ENCODE measurements at places on chromosomes 5 and 9. TPM values are rescaled to one million over a fixed set of nuclear protein-coding genes. Genes with fewer than 3 reads are reported as not detected.

- H3K27ac ChIP-seq, result no peak overlapping the region
- H3K4me3 ChIP-seq, result no peak overlapping the region
- H3K4me1 ChIP-seq, result no peaks in the 10 kb centered on the region
- DNase-seq, result no peak
- H3K36me3 ChIP-seq, result no peaks in the 10 kb centered on the region
These were observed 35.2 kb downstream of the OR2K2 start for GRCh38 chr9:111294691-111295451.

DNA sequence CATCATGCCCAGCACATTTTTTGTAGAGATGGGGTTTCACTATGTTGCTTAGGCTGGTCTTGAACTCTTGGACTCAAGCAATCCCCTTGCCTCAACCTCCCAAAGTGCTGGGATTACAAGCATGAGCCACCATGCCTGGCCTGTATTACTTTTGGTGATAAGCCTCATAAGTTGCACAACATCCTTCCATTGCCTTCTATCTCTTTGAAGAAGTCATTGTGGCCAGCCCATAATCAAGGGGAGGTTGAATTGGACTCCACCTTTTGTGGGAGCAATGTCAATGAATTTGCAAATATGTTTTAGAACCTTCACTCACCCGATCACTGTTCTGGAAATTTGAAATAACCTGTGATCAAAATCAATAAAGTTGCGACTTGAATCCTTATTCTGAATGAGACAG is 104.3 kb upstream of the CLINT1 start:
- no peaks in the 10 kb centered on the region for H3K4me1 ChIP-seq
- no peak overlapping the region for H3K27ac ChIP-seq
- no peak for DNase-seq
- H3K36me3 ChIP-seq, result no peaks in the 10 kb centered on the region
- H3K27me3 ChIP-seq, result no peaks in the 10 kb centered on the region
- H3K4me3 ChIP-seq, result no peak overlapping the region

- H3K4me1 ChIP-seq, result no peaks in the 10 kb centered on the region
- no peaks in the 10 kb centered on the region for H3K36me3 ChIP-seq
- H3K27me3 ChIP-seq, result no peaks in the 10 kb centered on the region
- no peak for DNase-seq
- no peak overlapping the region for H3K27ac ChIP-seq
These were observed 411.9 kb upstream of the ARRDC3 start for GRCh38 chr5:91794856-91795548.

DNA sequence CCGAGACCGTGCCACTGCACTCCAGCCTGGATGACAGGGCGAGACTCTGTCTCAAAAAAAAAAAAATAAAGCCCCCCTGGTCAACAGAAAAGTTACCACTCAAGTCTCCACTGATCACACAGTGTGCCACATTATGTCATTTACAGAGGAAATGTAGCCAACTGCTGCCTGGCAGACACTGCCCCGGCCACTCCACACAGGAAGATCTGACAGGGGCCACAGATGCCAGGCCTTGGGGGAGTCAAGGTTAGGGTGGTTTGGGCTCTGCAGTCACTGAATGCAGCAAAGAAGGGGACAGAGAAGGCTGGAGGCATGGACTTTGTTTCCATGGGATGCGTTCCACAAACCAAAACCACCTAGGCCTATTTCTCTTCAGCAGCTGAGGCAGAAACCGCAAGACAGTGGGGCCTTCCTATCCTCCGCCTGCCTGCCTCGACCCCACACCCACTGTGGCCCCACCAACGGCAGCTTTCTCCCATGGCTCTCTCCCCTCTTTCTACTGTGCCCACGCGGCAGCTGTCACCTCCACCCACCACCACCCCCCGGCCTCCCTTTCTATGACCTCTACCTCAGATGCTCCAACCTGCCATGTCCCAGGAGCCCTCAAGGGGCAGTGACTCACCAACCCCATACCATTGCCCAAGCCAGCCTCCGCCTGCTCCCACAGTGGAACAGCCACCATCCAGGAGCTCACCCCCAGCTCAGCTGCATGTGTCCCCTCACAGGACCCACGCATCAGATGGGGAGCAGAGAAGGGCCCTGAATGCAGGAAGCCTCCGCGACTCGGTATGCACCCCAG is 12.4 kb downstream of the IPPK start:
- no peaks in the 10 kb centered on the region for H3K27me3 ChIP-seq
- H3K36me3 ChIP-seq, result peaks cover 11% of the 10 kb centered on the region
- no peak overlapping the region for H3K27ac ChIP-seq

DNA sequence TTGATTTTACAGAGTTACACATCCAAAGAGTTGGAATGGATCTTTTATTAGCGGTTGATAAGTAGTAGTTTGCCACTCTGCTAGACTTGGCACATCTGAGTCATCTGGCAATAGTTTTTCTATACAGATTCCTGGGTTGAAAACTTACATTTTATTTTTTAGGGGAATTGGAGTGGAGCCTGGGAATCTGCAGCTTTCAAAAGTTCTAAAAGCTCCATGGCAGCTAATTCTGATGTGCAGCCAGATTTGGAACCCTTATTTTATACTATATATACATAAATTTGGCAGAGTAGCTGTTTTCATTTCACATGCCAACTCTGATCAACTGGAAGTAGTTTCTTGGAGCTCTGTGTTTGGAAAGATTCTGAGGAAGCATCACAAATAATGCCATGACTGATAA is 715.5 kb downstream of the TLR4 start:
- no peaks in the 10 kb centered on the region for H3K36me3 ChIP-seq
- no peaks in the 10 kb centered on the region for H3K27me3 ChIP-seq
- no peak overlapping the region for H3K27ac ChIP-seq
- no peaks in the 10 kb centered on the region for H3K4me1 ChIP-seq

- DNase-seq, result no peak
- H3K4me3 ChIP-seq, result no peak overlapping the region
- no peaks in the 10 kb centered on the region for H3K4me1 ChIP-seq
- no peak overlapping the region for H3K27ac ChIP-seq
These were observed 59.2 kb downstream of the MEGF9 start for GRCh38 chr9:120655005-120655622.

- no peaks in the 10 kb centered on the region for H3K4me1 ChIP-seq
- DNase-seq, result no peak
- H3K4me3 ChIP-seq, result no peak overlapping the region
- H3K27ac ChIP-seq, result no peak overlapping the region
- no peaks in the 10 kb centered on the region for H3K36me3 ChIP-seq
These were observed 169.2 kb upstream of the HMHB1 start for GRCh38 chr5:143642791-143643190.

GRCh38 chr5:81859624-81860023 is 108.7 kb upstream of the SSBP2 start:
- no peak overlapping the region for H3K4me3 ChIP-seq
- no peak for DNase-seq
- no peak overlapping the region for H3K27ac ChIP-seq
- no peaks in the 10 kb centered on the region for H3K36me3 ChIP-seq
- H3K27me3 ChIP-seq, result no peaks in the 10 kb centered on the region

DNA sequence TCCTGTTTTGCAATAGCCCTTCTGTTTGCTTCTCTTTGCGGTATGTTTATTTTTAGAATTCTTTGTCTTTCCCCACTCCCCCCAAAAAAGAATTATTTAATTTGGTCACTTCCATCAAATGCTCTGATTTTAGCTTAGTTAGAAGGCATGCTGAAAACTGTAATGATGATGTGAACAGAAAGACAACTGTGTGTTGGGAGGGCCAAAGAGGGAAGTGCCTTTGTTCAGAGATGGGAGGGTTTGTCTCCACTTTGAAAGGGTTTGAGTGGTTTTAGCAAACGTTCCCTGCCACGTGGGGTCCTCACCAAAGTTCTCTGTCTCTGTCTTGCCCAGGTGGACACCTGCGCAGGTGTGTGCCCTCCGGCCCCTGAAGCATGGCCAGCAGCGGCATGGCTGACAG is 41.9 kb downstream of the SYK start:
- no peaks in the 10 kb centered on the region for H3K36me3 ChIP-seq
- H3K27me3 ChIP-seq, result no peaks in the 10 kb centered on the region
- no peaks in the 10 kb centered on the region for H3K4me1 ChIP-seq
- no peak for DNase-seq
- H3K27ac ChIP-seq, result no peak overlapping the region

GRCh38 chr9:120868339-120868675 is 8.7 kb downstream of the PHF19 start:
- no peak for DNase-seq
- no peak overlapping the region for H3K27ac ChIP-seq
- H3K36me3 ChIP-seq, result peaks cover 4% of the 10 kb centered on the region
- H3K27me3 ChIP-seq, result no peaks in the 10 kb centered on the region

DNA sequence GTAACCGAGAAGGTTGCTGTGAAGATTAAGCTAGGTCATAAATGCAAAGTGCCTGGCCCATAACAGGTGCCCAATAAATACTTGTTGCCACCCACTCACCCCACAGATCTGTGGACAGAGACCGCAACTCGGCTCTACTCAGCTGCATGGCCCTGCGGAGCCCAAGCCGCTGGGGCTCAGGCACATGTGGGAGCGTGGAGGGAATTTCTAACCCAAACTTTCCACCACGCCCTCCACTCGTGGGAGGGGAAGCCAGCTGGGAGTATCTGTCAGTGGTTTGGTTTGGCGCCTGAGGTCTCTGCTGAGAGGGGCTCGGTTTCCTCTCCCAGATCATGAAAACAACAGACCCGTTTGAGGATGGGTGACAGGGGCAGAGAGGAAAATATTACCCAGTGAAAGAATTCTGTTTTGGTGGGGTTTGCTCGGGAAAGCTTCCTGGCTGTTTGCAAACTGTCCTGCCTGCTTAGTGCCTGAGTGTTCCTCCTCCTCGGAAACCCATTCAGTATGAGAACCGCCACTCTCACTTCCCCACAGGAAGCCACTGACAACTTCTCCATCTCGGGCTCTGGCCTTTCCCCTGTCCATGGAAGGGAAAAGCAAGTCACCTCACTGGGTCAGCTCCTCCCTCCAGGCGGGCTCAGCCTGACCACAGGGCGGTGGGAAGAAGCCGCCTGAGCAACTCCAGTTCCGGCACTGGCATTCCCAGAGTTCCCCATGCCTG is 60.1 kb downstream of the RGS3 start:
- no peak overlapping the region for H3K27ac ChIP-seq
- H3K36me3 ChIP-seq, result no peaks in the 10 kb centered on the region
- no peaks in the 10 kb centered on the region for H3K27me3 ChIP-seq
- H3K4me1 ChIP-seq, result no peaks in the 10 kb centered on the region
- H3K4me3 ChIP-seq, result no peak overlapping the region
- no peak for DNase-seq

GRCh38 chr5:111720333-111720890 is 36.6 kb downstream of the NREP start:
- no peak overlapping the region for H3K27ac ChIP-seq
- no peak for DNase-seq
- peaks cover 6% of the 10 kb centered on the region for H3K4me1 ChIP-seq
- H3K4me3 ChIP-seq, result no peak overlapping the region
- H3K36me3 ChIP-seq, result peaks cover 1% of the 10 kb centered on the region
- no peaks in the 10 kb centered on the region for H3K27me3 ChIP-seq

DNA sequence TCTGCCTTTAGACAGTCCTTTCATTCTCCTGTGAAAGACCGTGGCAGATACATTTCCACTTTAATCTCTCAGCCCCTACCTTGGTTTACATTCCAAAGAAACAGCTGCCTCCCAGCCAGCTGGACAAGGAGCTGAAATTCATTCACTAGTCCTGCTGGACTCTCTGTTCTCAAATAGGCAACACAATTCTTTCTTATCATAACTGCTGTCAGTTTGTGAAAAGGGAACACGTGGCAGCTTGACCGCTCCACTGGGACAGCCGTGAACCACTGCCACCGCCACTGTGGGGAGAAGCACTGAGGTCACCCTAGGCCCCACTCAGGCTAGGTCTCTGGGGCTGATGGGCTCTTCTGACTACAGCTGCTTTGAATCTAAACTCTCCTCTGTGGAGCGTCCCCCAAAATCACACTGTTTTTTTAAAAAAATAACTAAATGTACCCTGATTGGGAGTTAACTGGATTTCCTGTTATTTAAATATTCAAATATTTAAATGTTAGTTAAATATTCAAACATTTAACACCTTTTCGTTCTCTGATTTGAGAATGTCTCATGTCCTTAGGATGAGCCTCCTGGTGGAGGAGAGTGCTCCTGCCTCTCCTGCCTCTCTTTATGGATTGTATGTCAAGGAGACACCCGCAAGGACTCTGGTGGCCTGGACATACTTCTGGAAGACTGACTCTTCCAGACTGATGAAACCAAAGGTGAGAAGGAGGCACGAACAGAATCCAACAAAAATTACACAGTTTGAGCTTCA is 120.1 kb downstream of the BOD1 start:
- no peak overlapping the region for H3K4me3 ChIP-seq
- no peaks in the 10 kb centered on the region for H3K4me1 ChIP-seq
- H3K36me3 ChIP-seq, result no peaks in the 10 kb centered on the region
- DNase-seq, result peak; percentile 41
- no peaks in the 10 kb centered on the region for H3K27me3 ChIP-seq

DNA sequence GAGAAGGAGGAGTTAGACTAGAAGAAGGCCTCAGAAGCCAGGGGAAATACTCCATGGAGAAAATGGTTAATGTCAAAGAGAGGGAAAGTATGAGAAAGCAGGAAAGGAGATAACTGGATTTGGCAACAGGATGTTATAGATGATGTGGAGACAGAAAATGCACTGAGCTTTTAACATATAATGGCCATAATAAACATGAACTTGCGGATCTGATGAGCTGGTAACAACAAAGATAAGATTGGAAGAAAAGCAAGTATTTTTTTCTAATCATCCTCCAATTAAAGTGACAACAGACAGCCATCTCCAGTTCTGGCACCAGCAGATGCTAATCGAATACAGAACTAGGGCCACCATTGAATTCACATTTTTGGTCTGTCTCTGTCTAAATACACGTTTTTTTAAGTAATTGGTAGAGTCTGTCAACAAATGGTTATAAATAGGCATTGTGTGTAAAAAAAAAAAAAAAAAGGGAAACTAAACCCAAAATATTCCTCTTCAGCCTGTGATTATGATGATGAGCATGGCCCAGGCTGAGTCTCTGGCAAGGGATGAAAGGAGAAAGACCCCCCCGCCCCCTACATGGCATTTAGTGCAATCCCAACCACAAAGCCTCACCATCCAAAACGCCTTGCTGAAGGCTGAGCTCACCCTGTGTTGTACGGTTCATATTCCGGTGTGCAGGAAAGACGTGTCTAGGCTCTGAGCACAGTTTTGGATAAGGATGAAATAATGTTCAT is 149.5 kb upstream of the LHFPL2 start:
- H3K27me3 ChIP-seq, result no peaks in the 10 kb centered on the region
- no peak overlapping the region for H3K4me3 ChIP-seq
- no peak for DNase-seq
- peaks cover 19% of the 10 kb centered on the region for H3K4me1 ChIP-seq
- H3K27ac ChIP-seq, result no peak overlapping the region
- H3K36me3 ChIP-seq, result no peaks in the 10 kb centered on the region

DNA sequence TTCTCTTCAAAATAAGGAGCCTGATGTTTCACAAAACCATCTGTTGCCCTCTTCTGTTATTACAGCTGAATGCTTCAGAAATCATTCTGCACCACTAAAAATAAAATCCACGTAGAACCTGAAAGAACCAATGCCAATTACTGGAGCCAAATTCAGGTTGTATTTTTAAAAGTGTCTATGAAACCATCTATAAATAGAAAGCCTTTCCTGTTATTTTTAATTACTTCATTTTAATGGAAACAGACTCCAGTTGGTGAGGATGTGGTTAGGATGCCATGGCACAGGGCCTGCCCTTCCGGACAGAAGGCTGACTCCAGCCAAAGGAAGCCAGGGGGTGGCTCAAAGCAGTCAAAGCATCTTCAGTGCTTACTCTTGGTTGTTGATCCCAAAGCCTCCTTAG is 119.8 kb downstream of the TENT4A start:
- no peaks in the 10 kb centered on the region for H3K36me3 ChIP-seq
- H3K27me3 ChIP-seq, result no peaks in the 10 kb centered on the region
- H3K4me1 ChIP-seq, result no peaks in the 10 kb centered on the region
- no peak overlapping the region for H3K27ac ChIP-seq
- no peak for DNase-seq
- no peak overlapping the region for H3K4me3 ChIP-seq

The FOXI1 gene
- total RNA-seq, result 4.7 TPM

The SH3RF2 gene
- 3.2 TPM for total RNA-seq

The PRR16 gene
- total RNA-seq, result not detected

The FAM151B gene
- total RNA-seq, result 1.2 TPM

The FOXD4L4 gene
- 0.19 TPM for total RNA-seq

The SNCAIP gene
- 0.26 TPM for total RNA-seq

The RORB gene
- total RNA-seq, result 0.75 TPM
